ENCODE measurements at places on chromosomes 1 and 21.
A peak's percentile ranks its signal among the peaks of the same experiment; 100 is the strongest.

DNA sequence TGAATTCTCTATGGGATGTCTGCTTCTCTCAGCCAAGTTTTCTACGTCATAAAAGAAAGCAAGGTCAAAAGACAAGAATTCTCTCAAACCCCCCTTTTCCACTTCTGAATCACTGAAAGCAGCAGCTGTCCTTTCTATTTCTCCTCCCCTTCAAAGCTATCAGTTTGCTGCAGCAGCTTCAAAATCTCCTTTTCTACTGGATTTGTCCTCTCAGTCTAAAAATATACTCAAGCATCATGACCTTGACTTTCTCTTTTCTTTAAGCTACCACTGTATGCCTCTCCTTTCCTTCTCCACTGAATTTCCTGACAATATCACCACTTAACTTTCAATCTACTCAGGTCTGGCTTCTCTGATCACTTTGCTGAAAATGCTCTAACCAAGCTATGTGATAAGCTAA lies 1.9 kb downstream of the WDR64 start:
- no peak for DNase-seq

DNA sequence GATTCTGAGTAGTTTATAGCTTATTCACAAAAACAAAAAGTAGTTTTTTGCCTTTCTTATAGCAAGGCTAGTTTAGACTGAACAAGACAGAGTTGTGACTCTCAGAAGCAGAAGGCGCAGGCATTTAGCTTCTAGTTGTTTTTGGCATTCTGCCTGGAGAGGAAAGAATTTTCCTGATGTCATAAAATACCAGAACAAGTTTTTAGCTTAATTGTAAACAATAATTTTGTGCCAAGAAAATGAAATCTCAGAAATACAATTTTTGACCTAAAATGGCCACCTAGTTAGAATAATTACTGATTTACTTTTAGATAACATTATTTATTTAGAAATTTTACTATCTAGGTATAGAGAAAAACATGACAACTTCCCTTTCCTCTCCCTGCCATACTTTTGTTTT lies 1.0 kb downstream of the DNAJB4 start:
- DNase-seq: peak; percentile 88

- DNase-seq: no peak
Measured at GRCh38 chr1:235942979-235943575, 76.4 kb upstream of the LYST start.

DNA sequence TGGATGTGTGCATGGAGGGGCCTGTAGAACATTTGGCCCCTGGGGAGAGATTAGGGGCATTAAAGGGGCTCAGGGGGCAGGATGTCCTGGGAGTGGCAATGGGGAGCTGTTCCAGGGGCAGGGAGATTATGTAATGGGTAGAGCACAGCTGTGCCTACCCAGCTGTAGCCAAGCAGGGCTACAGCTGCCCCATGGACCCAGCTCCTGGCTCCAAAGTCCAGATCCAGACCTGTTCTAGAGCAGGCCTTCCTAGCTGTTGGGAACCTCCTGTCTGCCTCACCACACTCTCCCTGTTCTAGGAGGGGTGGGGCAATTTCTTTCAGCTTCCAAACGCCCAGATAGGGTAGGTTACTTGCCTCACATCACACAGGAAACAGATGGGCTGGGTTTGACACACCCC lies 5.6 kb downstream of the RPS6KA1 start:
- DNase-seq: no peak

DNA sequence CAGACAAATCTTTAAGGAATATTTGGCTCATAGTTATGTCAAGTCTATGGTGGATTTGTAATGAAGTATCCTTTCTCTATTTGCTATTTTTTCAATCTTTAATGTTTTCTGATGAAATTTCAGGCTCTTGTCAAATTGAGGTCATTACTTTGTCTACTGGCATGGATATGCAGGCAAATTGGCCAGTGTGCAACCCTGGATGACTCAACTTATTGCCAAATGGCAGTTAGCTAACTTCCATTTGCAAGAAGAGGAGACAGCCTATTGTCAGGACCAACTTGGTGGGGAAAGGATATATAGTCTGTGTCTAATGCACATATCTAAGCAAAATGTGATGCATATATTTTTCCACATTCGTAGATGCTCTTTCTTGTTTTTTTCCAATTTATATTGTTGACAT lies 530.5 kb downstream of the PTBP2 start:
- peak; percentile 70 for DNase-seq

DNA sequence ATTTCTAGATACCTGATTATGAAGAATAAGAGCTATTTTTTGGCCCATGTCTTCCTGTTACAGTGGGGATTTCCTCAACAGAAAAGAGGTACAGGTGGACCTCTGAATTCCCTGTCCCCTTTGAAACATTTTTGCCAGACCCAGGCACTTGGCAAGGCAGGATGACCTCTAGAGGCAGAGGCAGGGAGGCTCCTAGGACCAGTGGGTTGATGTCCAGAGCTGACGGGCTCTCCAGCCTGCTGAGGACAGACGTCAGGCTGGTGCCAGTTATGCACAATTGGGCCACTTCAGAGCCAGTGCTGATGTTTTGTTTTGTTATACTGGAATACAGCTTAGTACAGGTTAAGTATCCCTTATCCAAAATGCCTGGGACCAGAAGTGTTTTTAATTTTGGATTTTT lies 18.5 kb upstream of the A3GALT2 start:
- no peak for DNase-seq

DNA sequence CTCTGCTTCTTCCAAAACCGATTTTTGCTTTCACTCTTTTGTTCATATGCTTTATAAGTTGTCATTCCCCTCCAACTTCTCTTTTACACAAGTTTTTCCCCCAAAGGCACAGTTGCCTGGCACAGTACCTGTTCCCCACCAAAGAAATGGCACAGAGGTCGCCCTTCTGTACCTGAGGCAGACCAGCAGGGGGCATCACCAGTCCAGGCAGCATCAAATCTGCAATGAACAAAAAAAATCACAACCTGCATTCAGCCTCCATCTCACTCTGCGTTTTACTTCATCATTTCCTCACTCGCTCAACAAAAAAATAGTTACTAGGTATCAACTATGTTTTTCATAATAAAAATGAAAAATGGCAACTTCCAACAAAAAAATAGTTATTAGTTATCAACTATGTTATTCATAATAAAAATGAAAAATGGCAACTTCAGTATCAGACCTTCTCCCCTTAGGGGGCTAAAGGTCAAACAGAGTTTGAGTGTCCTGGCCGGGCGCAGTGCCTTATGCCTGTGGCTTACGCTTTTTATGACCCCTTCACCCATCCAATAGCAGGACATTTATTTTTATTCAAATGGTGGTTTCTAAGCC lies 4.1 kb downstream of the EIF2D start:
- no peak for DNase-seq

DNA sequence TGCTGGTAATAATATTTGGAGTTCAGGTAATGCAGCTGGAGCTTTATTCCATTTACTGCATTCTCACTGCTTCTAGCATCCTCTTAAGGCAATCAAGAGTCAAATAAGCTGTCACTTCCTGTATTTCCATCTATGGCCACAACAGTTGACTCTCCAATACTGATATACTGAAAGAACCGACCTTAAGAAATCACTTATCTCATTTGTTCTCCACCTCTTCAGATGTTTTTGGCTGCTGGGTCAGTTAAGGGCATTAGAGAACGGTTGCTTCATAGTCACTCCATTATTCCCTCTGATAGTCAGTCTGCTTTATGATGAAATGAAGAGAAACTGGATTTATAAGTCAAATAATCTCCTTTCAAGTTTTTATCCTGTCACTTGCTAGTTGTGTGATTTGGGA lies 14.2 kb upstream of the RGS4 start:
- DNase-seq: no peak

GRCh38 chr1:161114556-161114955 lies 3.3 kb downstream of the PFDN2 start:
- no peak for DNase-seq

GRCh38 chr21:34362136-34362444 lies 1.7 kb upstream of the KCNE2 start:
- no peak for DNase-seq

DNA sequence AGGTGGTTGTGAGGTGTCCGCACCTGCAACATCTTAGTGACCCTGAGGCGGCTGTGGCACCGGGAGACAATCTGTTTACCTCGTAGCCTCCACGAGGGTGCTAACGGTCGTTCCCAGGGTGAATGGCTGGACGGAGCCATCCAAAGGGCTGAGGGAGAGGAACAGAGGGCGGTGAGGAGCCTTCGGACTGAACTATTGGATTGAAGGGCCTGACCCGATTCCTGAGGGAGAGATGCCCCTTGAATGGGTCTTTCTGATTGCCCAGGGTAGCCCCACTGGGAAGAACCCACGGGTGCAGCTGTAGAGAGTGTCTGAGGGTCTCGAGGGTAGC lies 2.3 kb downstream of the NR5A2 start:
- no peak for DNase-seq

- DNase-seq: no peak
Measured at GRCh38 chr1:61842036-61842435, 99.8 kb downstream of the PATJ start.

GRCh38 chr1:18866314-18866713 lies 6.9 kb upstream of the TAS1R2 start:
- DNase-seq: no peak

DNA sequence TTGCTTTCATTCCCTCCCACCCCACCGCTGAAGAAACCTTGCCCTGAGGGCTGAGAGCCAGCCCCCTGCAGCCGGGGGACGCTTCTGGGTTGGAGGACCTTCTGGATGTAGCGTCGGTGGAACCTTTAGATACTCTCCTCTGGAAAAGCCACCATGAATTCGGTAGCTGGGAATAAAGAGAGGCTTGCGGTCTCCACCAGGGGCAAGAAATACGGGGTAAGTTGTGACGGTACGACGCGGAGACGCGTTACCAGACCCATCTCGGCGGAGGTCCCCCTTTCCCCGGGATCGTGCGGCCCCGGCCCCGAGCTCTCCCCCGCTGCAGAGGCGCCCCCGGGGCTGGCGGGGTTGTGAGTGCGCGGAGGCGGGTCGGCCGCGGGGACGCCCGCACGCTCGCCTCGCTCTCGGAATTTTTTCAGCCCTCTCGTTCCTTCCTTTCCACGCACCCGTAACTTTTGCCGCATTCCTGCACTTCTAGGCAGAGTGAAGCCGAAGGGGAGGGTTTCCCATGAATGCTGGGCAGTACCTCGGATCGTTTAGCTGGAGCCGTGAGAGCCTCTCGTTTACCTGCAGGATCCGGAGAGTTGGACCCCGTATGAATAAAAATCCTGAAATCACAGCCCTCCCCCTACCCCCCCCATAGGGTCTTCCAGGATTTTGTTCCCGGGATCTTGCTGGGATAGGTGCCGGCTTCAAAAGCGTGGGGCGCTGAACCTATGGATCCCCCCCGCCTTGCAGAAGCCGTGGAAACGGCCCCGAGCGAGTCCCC lies 671 bp downstream of the KIF26B start:
- DNase-seq: peak; percentile 32

DNA sequence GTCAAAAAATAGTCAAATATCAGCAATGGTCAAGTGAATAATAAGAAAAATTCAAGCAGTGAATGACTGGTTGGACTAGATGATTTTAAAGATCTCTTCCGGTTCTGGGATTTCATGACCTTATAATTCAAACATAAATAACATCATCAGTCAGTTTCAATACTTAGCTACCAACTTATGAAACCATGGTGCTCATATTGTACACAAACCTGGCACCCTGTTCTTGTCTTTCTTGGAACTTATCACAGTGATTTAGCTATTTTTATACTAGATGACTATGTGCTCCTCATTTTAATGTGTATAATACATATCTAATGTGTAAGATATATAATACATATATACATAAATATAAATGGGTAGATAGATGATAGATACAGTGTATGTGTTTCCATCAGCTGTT lies 156.9 kb downstream of the CLEC20A start:
- no peak for DNase-seq

- DNase-seq: no peak
Measured at GRCh38 chr1:205763980-205764379, 11.3 kb downstream of the RAB29 start.

DNA sequence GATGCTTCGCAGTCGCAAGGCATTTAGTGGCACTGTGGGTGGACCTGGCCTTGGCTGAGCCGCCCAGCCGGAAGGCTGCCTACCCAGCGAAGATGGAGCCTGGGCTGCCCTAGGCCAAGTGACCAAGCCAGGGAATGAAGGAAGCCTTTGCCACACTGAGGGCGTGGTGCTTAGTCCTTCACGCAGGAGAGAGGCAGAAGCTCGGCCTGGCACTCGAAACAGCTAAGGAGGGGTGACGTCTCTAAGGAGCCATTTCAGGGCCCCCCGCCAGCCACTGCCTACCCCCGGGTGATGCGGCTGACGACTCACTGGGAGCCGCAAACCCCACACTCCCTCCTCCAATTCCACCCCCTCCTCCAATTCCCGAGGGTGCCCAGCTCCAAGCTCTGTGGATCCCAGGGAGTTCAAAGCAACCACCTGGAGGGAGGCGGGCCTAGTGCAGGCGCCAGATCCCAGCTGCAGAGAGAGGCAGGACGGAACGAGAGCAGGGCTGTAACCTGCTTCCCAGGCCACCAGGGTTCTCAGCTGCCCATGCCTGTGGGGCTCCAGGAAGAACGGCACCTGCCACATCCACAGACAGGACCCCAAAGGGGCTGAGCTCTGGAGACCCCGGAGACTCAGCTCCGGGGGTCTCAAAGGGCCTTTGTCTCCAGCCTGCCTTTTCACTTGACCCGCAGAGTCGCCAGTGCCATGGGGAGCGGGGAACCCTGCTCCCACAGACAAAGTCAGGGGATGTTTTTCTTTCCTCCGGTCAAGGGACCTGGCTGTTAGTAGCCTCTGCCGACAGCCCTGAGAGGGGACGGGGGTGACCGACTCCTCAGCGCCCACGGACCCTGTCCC lies 75.8 kb downstream of the ARHGEF16 start:
- no peak for DNase-seq

DNA sequence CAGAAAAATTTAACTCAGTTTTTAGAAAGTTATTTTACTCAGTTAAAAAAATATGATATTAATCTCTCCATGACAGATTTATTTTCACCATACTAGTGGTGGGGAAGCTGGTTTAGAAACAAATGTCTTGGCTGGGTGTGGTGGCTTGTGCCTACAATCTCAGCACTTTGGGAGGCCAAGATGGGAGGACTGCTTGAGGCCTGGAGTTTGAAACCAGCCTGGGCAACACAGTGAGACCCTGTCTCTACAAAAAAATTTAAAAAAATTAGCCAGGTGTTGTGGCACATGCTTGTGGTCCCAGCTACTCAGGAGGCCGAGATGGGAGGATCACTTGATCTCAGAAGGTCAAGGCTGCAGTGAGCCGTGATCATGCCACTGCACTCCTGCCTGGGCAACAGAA lies 17.3 kb downstream of the TAF5L start:
- no peak for DNase-seq

GRCh38 chr21:17889171-17889570 lies 70.0 kb upstream of the C21orf91 start:
- no peak for DNase-seq

- no peak for DNase-seq
Measured at GRCh38 chr1:185393815-185394214, 76.8 kb upstream of the IVNS1ABP start.

GRCh38 chr1:65821386-65821785 lies 28.7 kb downstream of the PDE4B start:
- no peak for DNase-seq

GRCh38 chr1:69738458-69739250 lies 170.9 kb downstream of the LRRC7 start:
- peak; percentile 6 for DNase-seq

- DNase-seq: no peak
Measured at GRCh38 chr1:150555971-150556865, 7.0 kb downstream of the ADAMTSL4 start.

All from astrocyte (in vitro differentiated cells and primary cell).